ENCODE measurements at places on chromosomes 3 and 15.

DNA sequence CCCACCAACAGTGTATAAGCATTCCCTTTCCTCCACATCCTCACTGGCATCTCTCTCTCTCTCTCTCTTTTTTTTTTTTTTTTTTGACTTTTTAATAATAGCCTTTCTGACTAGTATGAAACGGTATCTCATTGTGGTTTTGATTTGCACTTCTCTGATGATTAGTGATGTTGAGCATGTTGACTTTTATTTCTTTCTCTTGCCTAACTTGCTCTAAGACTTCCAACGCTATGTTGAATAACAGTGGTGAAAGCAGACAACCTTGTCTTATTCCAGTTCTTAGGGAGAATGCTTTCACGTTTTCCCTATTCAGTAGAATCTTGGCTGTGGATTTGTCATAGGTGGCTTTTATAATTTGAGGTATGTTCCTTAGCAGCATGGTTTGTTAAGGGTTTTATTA is 249.4 kb upstream of the MDFIC2 start:
- H3K36me3 ChIP-seq: no peaks in the 10 kb centered on the region
- H3K4me3 ChIP-seq: no peak overlapping the region

GRCh38 chr15:64105113-64105704 is 9.4 kb downstream of the SNX1 start:
- H3K4me3 ChIP-seq: no peak overlapping the region
- no peak for DNase-seq
- H3K4me1 ChIP-seq: peaks cover 15% of the 10 kb centered on the region
- H3K36me3 ChIP-seq: peaks cover 5% of the 10 kb centered on the region
- no peak overlapping the region for H3K27ac ChIP-seq

DNA sequence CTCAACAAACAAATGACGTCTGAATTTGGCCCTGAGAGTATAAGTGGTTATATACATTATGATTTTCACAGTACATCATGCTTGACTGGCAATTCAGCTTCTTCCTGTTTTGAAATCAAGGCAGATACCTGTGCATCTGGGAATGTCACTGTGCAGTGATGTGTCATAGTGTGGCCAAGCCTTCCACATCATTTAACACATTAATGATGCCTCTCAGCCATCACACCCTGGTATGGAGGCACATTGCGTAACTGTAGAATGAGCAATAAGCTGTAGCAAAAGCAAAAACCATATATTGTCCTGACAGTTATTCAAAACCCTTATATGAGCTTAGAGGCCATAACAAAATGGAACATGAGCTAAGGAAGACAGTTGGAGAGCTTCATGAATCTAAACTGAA is 246.0 kb downstream of the EPHA3 start:
- H3K4me3 ChIP-seq: no peak overlapping the region
- DNase-seq: no peak
- H3K4me1 ChIP-seq: no peaks in the 10 kb centered on the region
- no peaks in the 10 kb centered on the region for H3K36me3 ChIP-seq

DNA sequence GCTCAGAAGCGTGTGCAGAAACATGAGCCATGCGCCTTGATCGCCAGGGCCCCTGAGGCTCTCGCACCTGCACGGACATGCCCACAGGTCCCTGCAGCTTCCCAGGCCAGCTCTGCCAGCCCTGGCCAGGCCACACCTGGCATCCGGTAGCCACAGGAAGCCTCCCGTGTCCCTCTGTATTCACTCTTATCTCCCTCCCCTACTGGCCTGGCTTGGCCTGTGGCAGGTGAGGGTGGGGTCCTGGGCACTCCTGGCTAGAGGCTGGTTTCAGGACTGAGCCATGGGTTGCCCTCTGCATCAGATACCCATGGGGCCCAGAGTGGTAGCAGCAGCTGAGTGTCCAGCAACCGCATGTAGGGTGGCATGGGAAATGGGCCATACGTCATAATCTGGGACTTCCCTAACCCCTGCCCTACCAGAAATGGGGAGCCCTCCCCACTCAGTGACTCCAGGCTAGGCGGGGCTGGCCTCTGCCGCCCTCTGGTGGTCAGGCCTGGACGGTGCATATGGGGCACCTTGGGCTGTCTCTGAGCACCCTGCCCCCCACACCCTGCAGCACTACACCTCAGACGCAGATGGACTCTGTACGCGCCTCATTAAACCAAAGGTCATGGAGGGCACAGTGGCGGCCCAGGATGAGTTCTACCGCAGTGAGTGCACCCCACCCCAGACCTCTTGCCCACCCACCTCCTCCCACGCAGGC is 12.6 kb upstream of the LMAN1L start:
- H3K4me1 ChIP-seq: peaks cover 54% of the 10 kb centered on the region
- H3K4me3 ChIP-seq: no peak overlapping the region
- no peaks in the 10 kb centered on the region for H3K27me3 ChIP-seq
- H3K36me3 ChIP-seq: peaks cover 53% of the 10 kb centered on the region
- DNase-seq: peak; percentile 90
- H3K27ac ChIP-seq: peak overlapping the region; percentile 74

GRCh38 chr15:92809880-92810361 is 90.2 kb upstream of the CHD2 start:
- peaks cover 4% of the 10 kb centered on the region for H3K36me3 ChIP-seq
- H3K27me3 ChIP-seq: no peaks in the 10 kb centered on the region
- DNase-seq: peak; percentile 70
- H3K4me1 ChIP-seq: peaks cover 45% of the 10 kb centered on the region
- H3K4me3 ChIP-seq: peak overlapping the region; percentile 80

DNA sequence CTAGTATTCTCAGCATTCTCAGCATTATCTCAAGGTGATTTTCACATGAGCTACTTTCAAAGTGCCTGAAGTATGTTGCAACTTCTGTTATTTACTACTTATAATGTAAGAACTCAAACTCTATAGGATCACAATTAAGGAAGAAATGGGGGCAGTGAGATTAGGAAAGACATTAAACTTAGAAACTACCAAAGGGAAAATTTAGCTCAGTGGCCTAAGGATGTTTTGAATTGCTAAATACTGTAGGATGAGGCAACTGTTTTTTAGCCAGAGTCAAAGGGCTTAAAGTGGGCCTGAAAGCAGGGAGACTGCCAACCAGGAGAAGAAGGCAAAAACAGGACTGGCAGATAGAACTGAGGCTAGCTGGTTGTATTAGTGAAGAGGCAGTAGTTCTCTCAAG is 55.5 kb upstream of the MBNL1 start:
- H3K36me3 ChIP-seq: peaks cover 7% of the 10 kb centered on the region
- H3K27ac ChIP-seq: no peak overlapping the region
- H3K4me3 ChIP-seq: no peak overlapping the region
- no peaks in the 10 kb centered on the region for H3K27me3 ChIP-seq
- no peak for DNase-seq
- H3K4me1 ChIP-seq: peaks cover 47% of the 10 kb centered on the region

GRCh38 chr3:73321286-73321999 is 260.0 kb downstream of the EBLN2 start:
- H3K36me3 ChIP-seq: no peaks in the 10 kb centered on the region
- H3K4me3 ChIP-seq: no peak overlapping the region
- H3K27me3 ChIP-seq: no peaks in the 10 kb centered on the region
- DNase-seq: no peak
- no peaks in the 10 kb centered on the region for H3K4me1 ChIP-seq

GRCh38 chr3:62686503-62687294 is 188.5 kb downstream of the CADPS start:
- DNase-seq: no peak
- no peaks in the 10 kb centered on the region for H3K4me1 ChIP-seq
- H3K27ac ChIP-seq: no peak overlapping the region
- no peaks in the 10 kb centered on the region for H3K36me3 ChIP-seq

- H3K27ac ChIP-seq: no peak overlapping the region
- H3K36me3 ChIP-seq: peaks cover 31% of the 10 kb centered on the region
- DNase-seq: no peak
- no peaks in the 10 kb centered on the region for H3K27me3 ChIP-seq
Measured at GRCh38 chr3:194483850-194484249, 3.0 kb downstream of the ATP13A3 start.

GRCh38 chr15:92914768-92915221 is 14.7 kb downstream of the CHD2 start:
- DNase-seq: no peak
- peak overlapping the region; percentile 90 for H3K27ac ChIP-seq
- H3K27me3 ChIP-seq: no peaks in the 10 kb centered on the region
- peaks cover 78% of the 10 kb centered on the region for H3K4me1 ChIP-seq

DNA sequence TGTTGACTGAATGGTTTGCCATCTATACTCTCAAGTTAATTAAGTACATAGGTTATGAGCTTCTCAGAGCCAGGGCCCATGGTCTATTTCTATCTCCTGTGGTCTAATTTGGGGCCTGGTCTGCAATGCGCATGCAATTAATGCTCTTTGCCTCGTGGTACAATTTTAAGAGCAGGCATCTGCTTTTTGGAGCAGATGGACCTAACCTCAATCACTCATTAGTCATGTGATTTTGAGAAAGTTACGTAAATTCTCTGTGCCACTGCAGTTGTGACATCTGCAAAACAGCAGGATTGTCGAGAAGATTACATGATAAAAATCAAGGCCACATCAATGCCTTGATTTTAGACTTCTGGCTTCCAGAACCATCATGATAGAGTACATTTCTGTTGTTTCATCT is 543.7 kb upstream of the ADAMTS9 start:
- no peak overlapping the region for H3K4me3 ChIP-seq
- no peak overlapping the region for H3K27ac ChIP-seq
- no peak for DNase-seq
- no peaks in the 10 kb centered on the region for H3K4me1 ChIP-seq
- no peaks in the 10 kb centered on the region for H3K36me3 ChIP-seq

DNA sequence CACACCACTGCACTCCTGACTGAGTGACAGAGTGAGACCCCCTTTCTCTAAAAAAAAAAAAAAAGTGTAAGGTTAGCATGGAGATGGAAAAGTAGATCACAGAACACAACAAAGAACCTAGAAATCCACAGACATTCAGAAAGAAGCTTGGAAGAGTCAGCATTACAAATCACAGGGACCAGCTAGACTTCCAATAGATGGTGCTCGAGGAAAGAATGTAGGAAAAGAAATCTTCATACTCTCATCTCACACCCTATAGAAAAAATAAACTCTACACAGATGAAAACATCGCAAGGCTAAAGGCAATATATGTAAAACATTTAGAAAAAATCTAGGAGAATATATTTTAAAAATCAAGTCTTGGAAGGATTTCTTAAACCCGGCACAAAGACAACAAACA is 94.5 kb upstream of the ABHD17C start:
- peaks cover 13% of the 10 kb centered on the region for H3K27me3 ChIP-seq
- DNase-seq: no peak
- H3K27ac ChIP-seq: no peak overlapping the region
- H3K36me3 ChIP-seq: no peaks in the 10 kb centered on the region
- no peak overlapping the region for H3K4me3 ChIP-seq

GRCh38 chr3:169668072-169668956 is 4.8 kb upstream of the MECOM start:
- H3K27me3 ChIP-seq: peaks cover 94% of the 10 kb centered on the region
- DNase-seq: no peak
- H3K4me3 ChIP-seq: peak overlapping the region; percentile 44
- H3K27ac ChIP-seq: no peak overlapping the region
- peaks cover 24% of the 10 kb centered on the region for H3K4me1 ChIP-seq
- H3K36me3 ChIP-seq: no peaks in the 10 kb centered on the region

DNA sequence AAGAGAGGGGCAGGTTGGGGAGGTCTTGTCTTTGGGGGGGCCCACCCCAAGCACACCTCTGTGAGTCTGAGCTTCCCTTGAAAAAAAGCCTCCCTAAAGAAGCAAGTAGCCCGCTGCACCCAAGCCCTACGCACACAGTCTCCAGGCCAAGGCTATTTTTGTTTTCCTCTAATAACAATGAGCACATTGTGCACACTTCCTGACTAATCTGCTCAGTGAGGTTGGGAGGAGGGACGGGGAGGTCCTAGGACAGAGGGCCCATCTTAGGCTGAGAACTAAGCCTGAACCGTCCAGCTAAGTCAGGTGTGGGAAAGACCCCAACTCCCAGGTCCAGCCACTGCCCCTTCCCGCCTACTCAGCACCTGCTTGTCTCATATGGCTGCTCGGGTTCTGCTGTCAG is 87.2 kb downstream of the HMG20A start:
- no peak for DNase-seq
- no peaks in the 10 kb centered on the region for H3K27me3 ChIP-seq
- no peaks in the 10 kb centered on the region for H3K36me3 ChIP-seq
- no peak overlapping the region for H3K4me3 ChIP-seq
- H3K27ac ChIP-seq: no peak overlapping the region

DNA sequence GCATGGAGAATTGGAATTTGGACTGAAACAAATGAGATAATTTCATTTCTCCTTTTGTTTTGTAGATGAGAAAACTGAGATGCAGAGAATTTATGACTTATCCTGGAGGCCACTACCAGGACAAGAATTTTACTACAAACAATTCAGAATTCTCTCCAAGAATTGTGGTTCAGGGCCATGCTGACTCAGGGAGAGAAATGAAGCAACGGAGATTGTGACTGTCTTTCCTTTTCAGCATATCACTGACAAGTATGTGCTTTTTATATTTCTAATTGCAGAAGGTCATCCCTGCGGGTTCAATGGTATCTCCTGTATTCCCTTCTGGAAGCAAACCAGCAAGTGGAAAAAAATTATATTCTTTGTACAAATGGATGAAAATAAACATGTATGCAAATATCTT is 170.8 kb upstream of the MITF start:
- no peak for DNase-seq
- no peaks in the 10 kb centered on the region for H3K4me1 ChIP-seq
- H3K27me3 ChIP-seq: no peaks in the 10 kb centered on the region
- no peak overlapping the region for H3K4me3 ChIP-seq
- no peak overlapping the region for H3K27ac ChIP-seq

DNA sequence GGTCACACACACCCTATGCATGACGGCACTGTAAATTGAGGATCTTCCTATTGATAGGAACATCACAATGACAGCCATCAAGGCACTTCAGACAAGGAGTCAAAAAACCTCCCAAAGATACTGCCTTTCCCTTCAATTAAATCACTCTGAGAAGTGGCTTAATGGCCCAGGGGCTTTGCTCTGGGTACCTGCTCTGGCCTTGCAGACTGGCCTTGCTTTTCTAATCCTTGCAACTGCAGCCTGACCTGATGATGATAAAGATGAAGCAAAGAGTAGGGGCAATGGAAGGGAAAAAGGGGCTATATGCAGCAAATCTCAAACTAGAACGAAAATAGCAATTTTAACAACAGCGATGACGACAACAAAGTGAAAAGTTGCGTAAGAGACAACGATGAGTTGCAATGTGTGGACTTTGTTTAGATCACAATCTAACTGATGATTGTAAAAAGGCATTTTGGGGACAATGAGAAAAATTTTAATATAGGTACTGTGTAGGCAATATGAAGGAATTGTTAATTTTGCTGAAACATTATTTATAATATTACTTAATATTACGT is 14.6 kb downstream of the ADAMTS9 start:
- no peak overlapping the region for H3K27ac ChIP-seq

DNA sequence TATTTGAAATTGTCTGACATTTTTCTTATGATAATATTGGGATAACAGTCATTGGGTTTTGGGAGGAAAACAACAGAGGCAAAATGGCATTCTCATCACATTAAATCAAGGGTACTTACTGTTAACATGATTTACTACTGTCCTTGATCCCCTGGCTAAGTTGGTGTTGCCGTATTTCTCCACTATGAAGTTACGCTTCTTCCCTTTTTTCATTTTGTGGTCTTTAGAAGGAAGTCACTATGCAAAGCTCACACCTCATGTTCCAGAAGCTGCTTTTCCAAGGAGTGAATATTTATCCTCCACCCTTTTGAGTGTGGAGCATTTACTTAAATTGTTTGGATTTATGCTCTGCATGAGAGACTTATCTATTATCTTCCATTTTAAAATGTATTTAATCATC is 63.7 kb downstream of the ALCAM start:
- no peaks in the 10 kb centered on the region for H3K27me3 ChIP-seq
- DNase-seq: no peak
- no peaks in the 10 kb centered on the region for H3K36me3 ChIP-seq
- H3K27ac ChIP-seq: no peak overlapping the region
- H3K4me1 ChIP-seq: peaks cover 3% of the 10 kb centered on the region

GRCh38 chr15:73237910-73238309 is 130.8 kb downstream of the HCN4 start:
- no peak for DNase-seq
- no peak overlapping the region for H3K27ac ChIP-seq
- no peak overlapping the region for H3K4me3 ChIP-seq
- no peaks in the 10 kb centered on the region for H3K36me3 ChIP-seq
- H3K4me1 ChIP-seq: peaks cover 7% of the 10 kb centered on the region

Measured in activated CD8-positive, alpha-beta memory T cell treated with anti-CD3 and anti-CD28 coated beads, Interleukin-2, amount 10 ng/mL, durations not matched to agents 7 days and 5 days (primary cell).